ENCODE measurements at places on chromosomes 7 and 10. TPM values are rescaled to one million over a fixed set of nuclear protein-coding genes. Genes with fewer than 3 reads are reported as not detected.

- peaks cover 3% of the 10 kb centered on the region for H3K4me1 ChIP-seq
- H3K27me3 ChIP-seq, result no peaks in the 10 kb centered on the region
- H3K4me3 ChIP-seq, result peak overlapping the region; percentile 92
- DNase-seq, result peak; percentile 4
- H3K36me3 ChIP-seq, result no peaks in the 10 kb centered on the region
- H3K27ac ChIP-seq, result no peak overlapping the region
Observed at GRCh38 chr7:141550386-141551093, 670 bp upstream of the AGK start.

DNA sequence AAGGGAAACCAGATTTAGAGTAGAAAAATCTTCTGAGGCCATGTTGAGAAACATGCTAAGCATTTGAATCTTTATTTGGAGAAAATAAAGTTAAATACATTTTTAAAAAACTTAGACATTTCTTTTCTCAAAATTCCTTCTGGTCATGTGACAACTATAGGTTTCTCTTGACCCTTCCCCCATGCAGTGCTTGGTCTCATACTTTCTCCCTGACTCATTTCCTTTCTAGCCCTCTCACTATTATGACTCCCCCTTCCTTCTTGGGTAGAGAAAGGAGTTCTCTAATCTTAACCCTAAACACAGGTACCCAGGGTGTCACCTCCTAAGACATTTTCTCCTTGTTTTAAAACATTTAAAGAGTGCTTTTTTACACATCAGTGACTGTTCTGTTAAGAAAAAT is 179.5 kb upstream of the TMEM106B start:
- no peaks in the 10 kb centered on the region for H3K36me3 ChIP-seq
- no peaks in the 10 kb centered on the region for H3K4me1 ChIP-seq
- H3K27ac ChIP-seq, result no peak overlapping the region
- no peak overlapping the region for H3K4me3 ChIP-seq

- H3K27me3 ChIP-seq, result no peaks in the 10 kb centered on the region
- H3K27ac ChIP-seq, result no peak overlapping the region
- no peaks in the 10 kb centered on the region for H3K4me1 ChIP-seq
- DNase-seq, result peak; percentile 59
Observed at GRCh38 chr10:32377458-32378259, 30.7 kb upstream of the EPC1 start.

DNA sequence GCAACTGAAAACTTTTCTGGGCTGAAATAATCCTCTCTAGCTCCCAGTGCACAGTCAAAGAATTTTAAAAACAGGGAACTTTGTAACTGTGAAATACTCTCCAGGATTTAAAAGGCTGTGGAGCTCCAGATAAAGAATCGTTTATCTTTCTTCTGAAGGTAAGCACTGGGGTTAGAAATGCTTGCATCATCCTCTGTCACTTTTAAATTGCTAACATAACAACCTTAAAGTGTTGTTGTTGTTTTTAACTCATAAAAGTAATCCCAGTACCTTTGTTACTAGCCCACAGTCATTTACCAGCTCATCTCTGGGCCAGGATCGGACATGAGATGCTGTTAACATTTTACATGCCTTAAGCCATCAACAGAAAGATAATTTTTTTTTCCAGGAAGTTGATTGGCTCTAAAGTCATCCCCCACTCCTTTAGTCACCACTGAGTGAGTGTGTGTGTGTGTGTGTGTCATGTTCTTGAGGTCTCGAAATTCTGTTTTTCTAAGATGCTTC is at the start of gene SLC39A12:
Gene SLC39A12, plus strand, starts transcription at position 51 of the 504 bp plus-strand sequence. CDS start 1,359 bp downstream, outside the sequence.
- H3K36me3 ChIP-seq, result no peaks in the 10 kb centered on the region
- H3K27me3 ChIP-seq, result no peaks in the 10 kb centered on the region
- no peaks in the 10 kb centered on the region for H3K4me1 ChIP-seq
- H3K27ac ChIP-seq, result no peak within 1 kb of the TSS
- no peak for DNase-seq

Gene TRIL
- total RNA-seq, result 17.0 TPM

Gene UCMA
- total RNA-seq, result not detected

DNA sequence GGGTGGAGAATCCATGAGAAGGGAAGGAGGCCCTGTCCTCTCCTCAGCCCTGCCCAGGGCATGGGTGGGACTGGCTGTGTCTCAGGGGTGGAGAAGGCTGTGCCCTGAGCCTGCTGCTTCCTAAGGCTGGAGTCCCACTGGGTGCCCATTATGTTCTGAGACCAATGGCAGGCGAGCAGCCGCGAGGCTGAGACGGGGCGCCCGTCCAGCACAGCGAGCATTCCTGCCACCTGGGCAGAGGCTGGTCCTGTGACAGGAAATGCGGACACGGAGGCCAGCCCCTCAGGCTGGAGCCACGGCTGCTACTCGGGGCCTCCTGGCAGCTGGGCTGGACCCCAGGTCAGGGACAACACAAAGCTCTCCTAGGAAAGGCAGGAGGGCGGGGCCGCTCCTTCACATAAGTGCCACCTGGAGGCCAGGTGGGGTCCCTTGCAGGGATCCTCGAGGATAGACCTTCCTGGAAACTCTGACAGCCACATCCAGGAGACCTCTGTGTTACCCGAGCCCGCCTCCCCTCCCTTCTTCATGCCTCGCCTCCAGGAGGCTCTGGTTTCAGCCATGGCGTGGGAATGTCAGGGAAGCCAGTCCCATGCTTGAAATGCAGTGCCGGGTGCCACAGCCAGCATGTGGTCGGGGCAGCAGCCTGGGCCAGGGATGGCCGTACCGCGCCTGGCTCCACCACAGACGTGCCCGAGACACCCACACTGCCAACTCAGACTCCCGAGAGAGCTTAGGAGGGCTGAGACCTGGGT is 173.9 kb downstream of the USP6NL start:
- no peak overlapping the region for H3K4me3 ChIP-seq
- no peak for DNase-seq
- H3K27ac ChIP-seq, result no peak overlapping the region
- no peaks in the 10 kb centered on the region for H3K36me3 ChIP-seq
- no peaks in the 10 kb centered on the region for H3K4me1 ChIP-seq

Gene PNLIPRP2
- total RNA-seq, result 1.0 TPM

DNA sequence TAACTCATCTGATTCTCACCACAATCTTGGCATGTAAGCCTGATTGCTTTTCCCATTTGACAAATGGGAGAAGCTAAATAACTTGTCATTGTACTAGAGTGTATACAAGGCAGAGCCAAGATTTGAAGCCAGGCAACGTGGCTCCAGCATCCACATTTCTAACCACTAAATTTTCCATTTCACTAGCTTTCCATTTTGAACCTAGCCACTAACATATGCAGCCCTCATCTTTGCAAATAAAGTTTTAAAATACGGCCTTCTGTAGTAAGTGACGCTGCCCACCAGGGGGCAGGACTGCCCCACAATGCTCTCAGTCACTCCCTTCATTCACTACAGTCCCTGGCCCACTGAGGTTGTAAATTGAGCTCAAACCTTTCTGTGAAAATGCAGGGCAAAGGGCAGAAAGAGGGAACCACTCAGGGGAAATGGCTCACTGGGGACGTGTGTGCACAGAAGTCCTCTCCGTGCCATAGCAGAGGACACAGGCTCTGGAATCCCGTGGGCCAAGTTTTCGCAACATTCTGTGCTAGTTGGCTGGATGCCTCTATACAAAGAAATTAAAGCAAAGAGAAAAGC is 315.7 kb downstream of the TNS3 start:
- H3K36me3 ChIP-seq, result no peaks in the 10 kb centered on the region
- peak; percentile 90 for DNase-seq
- H3K4me1 ChIP-seq, result no peaks in the 10 kb centered on the region
- no peaks in the 10 kb centered on the region for H3K27me3 ChIP-seq
- no peak overlapping the region for H3K27ac ChIP-seq
- no peak overlapping the region for H3K4me3 ChIP-seq

GRCh38 chr10:22570733-22571430 is 143.5 kb downstream of the PIP4K2A start:
- H3K27ac ChIP-seq, result no peak overlapping the region
- no peaks in the 10 kb centered on the region for H3K4me1 ChIP-seq
- H3K36me3 ChIP-seq, result no peaks in the 10 kb centered on the region
- no peaks in the 10 kb centered on the region for H3K27me3 ChIP-seq
- no peak for DNase-seq

- no peak for DNase-seq
- H3K4me1 ChIP-seq, result peaks cover 1% of the 10 kb centered on the region
- H3K4me3 ChIP-seq, result no peak overlapping the region
- no peak overlapping the region for H3K27ac ChIP-seq
- H3K36me3 ChIP-seq, result no peaks in the 10 kb centered on the region
Observed at GRCh38 chr7:159191236-159191635, 46.6 kb upstream of the VIPR2 start.

Gene SPDYE5
- total RNA-seq, result not detected

DNA sequence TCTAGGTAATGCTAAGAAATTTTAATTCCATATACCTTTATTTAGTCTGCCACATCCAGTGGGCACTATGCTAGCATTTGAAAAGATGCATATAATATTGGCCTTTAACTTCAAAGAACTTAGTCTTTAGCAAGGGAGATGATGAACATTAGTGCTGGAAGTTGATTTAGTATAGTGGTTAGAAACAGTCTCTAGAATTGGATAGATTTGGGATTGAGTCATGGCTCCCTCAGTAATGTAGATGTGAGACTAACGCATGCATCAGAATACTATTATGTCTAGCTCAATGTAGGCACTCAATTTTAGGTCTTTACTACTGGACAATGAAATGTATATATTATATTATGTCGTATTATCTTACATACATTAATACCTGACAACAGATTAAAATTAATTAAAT is 5.8 kb downstream of the DKK1 start:
- no peaks in the 10 kb centered on the region for H3K27me3 ChIP-seq
- H3K27ac ChIP-seq, result no peak overlapping the region
- H3K4me3 ChIP-seq, result no peak overlapping the region
- no peak for DNase-seq

DNA sequence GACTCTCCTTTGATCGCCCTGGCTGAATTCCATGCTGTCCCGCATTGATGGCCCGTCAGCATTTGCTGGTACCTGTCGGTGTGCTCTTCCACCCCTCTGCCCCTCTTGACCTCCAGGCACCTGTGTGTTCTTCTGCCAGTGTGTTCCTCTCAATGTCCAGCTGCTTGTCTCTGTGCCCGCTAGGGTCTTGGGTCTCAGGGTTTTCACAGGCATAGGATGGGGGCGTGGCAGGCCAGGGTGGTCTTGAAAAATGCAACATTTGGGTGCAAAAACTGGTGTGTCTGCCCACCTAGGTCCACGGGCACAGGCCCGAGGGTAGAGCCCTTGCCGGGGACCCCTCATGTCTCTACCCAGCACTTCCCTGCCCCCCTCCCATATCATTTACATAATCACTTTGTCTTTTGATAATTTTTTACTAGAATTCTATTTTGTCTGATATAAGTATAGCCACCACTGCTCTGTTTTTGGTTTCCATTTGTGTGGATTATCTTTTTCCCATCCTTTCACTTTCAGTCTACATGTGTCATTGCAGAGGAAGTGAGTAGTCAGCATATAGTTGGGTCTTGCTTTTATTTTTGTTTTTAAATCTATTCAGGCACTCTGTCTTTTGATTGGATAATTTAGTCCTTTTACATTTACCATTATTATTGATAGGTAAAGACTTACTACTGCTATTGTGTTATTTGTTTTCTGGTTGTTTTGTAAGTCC is 46.6 kb upstream of the ADRA2A start:
- no peak overlapping the region for H3K27ac ChIP-seq
- no peaks in the 10 kb centered on the region for H3K27me3 ChIP-seq
